Left forelimb (tissue), 1 donor: ENCODE measurements at places on chromosomes 13 and 19.

DNA sequence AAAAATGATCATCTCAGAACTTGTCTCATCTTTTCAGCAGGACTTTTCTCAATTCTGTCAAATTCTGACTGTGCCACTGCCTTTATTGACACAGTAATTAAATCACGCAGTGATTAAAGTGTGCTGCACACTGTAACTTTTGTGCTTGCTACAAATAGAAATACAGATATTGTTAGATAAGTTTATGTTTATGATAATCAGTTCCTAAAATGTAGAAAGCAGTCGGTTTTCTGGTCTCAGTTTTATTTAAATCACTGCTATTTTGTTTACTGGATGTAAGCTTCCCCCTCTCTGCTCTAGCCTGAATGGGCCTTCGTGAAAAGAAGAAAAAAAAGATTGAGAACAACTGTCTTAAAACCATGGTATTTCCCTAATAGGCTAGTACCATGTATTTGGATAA lies 258.8 kb upstream of the STARD13 start:
- DNase-seq = no peak

DNA sequence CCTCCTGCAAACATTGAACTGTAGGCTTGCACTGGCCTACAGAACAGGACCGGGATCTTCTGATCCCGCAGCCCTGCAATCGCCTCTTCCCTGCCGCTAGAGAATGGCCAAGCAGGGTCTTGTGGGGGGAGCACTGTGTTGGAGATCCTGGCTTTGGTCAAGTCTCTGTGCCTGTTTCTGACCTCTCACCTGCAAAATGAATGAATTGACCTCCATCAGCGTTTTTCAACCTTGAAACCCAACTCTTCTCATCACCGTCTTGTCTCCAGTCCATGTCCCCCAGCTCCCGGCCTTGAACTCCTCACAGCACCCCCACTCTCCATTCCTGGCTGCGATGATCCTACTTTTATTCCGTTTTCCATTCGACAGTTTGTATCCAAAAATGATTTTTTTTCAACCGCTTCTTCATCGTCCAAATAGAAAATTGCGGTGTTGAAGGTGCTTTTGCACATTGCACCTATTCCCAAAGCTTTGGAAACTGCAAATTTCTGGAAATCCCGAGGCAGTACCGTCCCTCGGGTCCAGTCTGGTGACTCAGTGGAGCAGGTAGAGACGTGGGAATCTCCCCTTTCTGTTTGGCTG lies 2.0 kb downstream of the MYO9B start:
- DNase-seq = no peak

GRCh38 chr13:51331354-51331861 lies 8.1 kb upstream of the SERPINE3 start:
- DNase-seq = no peak

- no peak for DNase-seq
Observed at GRCh38 chr19:49968279-49968922, 7.4 kb upstream of the SIGLEC11 start.

DNA sequence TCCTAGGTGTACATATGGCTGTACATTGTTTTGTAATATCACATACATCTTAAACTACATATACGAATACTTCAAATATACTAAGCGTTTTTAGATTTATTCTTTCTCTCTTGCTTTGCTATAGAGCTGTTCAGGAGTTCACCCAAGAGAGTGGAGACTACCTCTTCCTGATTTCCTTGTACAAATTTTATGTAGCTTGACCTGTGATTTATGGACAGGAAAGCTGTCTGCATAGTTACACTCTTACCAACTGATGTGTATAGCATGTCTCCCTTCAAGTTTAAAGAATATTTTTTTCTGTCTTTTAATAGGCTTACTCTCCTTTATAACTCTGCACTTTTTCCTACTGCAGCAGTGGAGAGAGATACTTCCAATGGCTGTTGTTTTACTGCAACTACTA lies 428.7 kb downstream of the NDFIP2 start:
- DNase-seq = no peak

DNA sequence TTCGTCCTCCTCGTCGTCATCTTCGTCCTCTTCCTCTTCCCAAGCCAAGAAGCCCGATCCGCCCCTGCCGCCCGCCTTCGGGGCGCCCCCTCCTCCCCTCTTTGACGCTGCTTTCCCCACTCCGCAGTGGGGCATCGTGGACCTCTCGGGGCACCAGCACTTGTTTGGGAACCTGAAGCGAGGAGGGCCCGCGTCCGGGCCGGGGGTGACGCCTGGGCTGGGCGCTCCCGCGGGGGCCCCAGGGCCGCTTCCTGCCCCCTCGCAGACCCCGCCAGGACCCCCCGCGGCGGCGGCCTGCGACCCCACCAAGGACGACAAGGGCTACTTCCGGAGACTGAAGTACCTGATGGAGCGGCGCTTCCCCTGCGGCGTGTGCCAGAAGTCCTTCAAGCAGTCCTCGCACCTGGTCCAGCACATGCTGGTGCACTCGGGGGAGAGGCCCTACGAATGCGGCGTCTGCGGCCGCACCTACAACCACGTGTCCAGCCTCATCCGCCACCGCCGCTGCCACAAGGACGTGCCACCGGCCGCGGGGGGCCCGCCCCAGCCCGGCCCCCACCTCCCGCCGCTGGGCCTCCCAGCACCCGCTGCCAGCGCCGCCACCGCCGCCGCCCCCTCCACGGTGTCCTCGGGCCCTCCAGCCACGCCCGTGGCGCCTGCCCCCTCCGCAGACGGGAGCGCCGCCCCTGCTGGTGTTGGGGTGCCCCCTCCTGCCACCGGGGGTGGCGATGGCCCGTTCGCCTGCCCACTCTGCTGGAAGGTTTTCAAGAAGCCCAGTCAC lies 8.7 kb downstream of the ZNF865 start:
- no peak for DNase-seq

GRCh38 chr19:11479898-11480714 lies 740 bp downstream of the ELAVL3 start:
- DNase-seq = no peak

DNA sequence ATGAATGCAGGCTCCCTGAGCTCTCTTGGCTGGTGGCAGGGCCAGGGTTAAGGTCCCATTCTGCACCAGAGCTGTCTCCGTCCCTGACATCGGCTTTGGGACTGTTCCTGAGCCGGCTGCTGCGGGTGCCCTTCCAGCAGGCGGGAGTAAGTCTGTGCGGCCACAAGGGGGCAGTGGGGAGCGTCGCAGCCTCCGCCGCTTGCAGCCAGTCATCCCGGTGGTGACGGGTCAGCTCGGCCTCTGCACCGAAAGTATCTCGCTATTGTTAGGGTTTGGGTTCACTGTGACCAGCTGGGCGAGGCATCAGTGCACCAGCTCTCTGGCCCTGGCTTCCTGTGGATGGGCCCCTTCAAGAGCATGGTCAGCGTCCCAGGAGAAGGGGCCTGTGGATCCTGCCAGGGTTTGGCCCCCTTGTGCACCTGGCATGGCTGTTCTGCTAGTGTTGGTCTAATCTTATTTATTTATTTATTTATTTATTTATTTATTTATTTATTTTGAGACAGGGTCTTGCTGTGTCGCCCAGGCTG lies 15.1 kb downstream of the NDUFB7 start:
- peak; percentile 82 for DNase-seq

GRCh38 chr19:45615795-45616703 lies 14.0 kb upstream of the GPR4 start:
- DNase-seq = peak; percentile 93

DNA sequence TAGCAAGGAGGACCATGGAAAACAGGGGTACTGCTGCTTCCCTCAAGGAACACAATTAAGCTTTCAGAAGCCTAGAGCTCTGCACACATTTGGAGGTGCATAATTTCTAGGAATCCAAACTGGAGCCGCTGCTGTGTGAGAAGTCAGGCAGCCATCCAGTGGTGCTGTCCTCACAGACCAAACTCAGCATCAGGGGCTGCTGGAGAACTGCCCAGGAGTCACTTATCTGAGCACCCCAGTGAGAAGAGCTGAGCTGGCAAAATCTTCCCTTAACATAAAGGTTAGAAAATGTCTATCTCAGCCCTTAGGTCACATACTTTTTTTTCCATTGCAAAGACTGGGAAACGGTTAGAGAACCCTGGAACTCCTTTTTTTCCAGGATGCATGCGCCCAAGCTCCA lies 72.8 kb downstream of the ATP7B start:
- DNase-seq = no peak

GRCh38 chr19:55264531-55264930 lies 5.7 kb upstream of the PPP6R1 start:
- DNase-seq = no peak

DNA sequence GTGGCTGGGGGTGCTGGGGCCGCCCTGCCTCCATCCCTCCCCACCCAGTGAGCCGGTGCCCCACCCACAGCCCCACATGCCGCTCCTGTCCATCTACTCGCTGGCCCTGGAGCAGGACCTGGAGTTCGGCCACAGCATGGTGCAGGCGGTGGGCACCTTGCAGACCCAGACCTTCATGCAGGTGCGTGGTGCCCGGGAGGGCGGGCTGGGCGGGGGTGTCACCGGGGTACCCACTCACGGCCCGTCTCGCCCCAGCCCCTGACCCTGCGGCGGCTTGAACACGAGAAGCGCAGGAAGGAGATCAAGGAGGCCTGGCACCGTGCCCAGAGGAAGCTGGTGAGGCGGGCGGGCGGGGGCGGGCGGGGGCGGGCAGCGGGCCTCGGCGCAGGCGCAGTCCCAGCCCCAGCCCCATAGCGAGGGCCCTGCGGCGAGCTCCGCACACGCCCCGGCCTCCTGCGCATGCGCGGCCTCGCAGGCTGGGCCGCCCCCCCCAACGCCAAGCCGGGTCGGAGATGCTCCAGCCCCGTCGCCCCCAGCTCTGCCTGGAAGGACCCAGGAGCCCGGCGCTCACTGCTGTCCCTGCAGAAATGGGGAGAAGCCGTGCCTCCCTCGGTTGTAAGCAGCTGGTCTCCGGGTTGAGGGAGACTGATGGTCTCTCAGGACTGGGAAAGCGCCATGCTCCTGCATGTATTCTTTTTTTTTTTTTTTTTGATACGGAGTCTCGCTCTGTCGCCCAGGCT lies 7.7 kb downstream of the ARHGAP45 start:
- no peak for DNase-seq

DNA sequence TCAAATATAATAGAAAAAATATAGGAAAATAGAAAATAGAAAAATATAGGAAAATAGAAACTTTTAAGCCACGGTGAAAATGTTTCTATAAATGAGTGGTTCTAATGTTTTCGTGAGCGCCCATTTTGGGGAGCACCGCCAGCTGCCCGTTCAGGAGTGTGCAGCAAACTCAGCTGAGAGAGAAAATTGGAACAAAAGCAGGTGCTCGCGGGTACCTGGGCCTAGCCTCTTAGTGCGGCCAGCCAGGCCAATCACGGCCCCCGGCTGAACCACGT lies 204 bp upstream of the PDX1 start:
- no peak for DNase-seq

DNA sequence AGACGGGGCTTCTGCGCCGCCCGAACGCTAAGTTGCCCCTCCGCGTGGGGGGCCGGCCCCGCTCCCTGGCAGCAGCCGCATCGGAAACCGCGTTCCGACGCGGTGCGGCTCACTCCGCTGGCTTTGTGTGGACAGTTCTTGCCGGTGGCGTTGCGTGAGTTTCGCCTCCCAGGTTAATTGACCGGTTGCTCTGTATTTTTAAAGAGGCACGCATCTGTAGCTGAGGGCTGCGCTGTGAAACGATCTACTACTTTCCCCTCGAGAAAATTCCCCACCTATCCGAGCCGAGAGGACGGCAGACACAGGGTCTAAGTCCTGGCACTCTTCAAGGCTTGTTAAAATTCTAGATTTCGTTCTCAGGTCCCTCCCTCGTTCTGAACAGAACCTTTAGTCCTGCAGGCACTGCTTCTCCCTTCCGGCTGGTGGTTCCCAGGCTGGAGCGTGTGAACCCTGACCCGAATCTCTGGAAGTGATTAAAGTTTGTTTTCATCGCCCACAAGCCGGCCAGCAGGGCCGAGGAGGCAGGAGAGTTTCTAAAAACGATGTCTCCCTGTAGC lies 933 bp downstream of the ARHGEF7 start:
- DNase-seq = no peak

- DNase-seq = no peak
Observed at GRCh38 chr13:49183672-49184325, 36.3 kb upstream of the MLNR start.

- peak; percentile 73 for DNase-seq
Observed at GRCh38 chr13:74288361-74288911, 154.2 kb upstream of the KLF12 start.

GRCh38 chr19:3409346-3410064 lies 43.1 kb downstream of the NFIC start:
- no peak for DNase-seq
